ENCODE measurements at places on chromosomes 13 and 19.

DNA sequence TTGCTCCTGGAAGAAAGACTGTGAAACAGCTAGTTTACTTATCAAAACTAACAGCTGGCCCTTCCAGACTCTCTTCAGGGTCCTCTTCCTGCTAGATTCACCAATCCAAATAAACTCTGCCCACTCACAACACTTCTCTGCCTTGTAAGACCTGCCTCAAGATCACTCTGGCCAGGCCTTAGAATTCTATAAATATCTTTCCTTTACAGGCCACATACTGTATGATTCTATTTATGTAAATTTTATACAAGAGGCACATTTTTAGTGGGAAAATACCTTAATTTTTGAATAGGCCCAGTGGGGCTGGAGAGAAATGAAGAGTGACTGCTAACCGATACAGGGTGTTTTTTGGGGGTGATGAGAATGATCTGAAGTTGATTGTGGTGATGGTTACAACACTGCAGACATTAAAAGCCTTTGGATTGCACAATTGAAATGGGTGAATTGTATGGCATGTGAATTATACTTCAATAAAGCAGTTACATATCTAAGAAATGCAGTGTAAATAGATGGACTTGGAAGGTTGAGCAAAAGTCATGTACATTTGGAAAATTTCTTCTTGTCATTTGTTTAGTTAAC lies 141.8 kb downstream of the GPC5 start:
- peak overlapping the region; percentile 54 for H3K27ac ChIP-seq
- no peaks in the 10 kb centered on the region for H3K36me3 ChIP-seq
- no peaks in the 10 kb centered on the region for H3K27me3 ChIP-seq
- H3K4me3 ChIP-seq: no peak overlapping the region
- no peak for DNase-seq

GRCh38 chr13:64801768-64802167 lies 2428.4 kb downstream of the PCDH9 start:
- H3K27ac ChIP-seq: no peak overlapping the region
- H3K4me3 ChIP-seq: no peak overlapping the region
- no peak for DNase-seq
- no peaks in the 10 kb centered on the region for H3K27me3 ChIP-seq
- peaks cover 17% of the 10 kb centered on the region for H3K4me1 ChIP-seq
- H3K36me3 ChIP-seq: no peaks in the 10 kb centered on the region

DNA sequence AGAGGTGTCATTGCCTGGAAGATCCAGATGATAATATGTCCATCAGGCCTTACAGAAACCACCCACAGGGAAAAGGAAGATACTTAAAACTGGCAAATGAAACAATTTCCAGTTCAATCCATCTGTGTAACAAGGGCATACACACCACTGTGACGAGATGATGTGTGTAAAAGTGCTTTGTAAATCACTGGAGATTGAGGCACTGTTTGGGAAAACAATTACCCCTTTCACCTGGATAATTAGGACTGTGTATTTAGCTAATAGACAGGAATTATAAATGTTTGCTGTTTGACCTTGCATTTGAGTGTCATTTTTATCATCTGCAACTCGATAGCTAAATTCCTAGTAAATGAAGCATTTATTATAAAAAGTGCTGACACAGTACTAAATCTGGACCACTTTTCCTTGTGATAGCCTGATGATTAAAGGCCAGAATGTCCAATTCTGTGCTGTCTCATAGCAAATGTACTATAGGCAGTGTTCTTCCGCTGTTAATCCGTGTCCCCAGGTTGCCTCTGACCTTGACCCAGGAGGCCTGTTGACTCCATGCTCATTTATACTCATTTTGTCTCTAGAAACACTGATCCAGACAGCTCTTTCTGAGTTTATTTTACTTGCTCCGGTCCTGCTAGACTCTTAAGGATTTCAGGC lies 105.8 kb downstream of the LACC1 start:
- peaks cover 38% of the 10 kb centered on the region for H3K4me1 ChIP-seq
- H3K27me3 ChIP-seq: no peaks in the 10 kb centered on the region
- peak overlapping the region; percentile 33 for H3K27ac ChIP-seq
- DNase-seq: no peak
- H3K36me3 ChIP-seq: no peaks in the 10 kb centered on the region

DNA sequence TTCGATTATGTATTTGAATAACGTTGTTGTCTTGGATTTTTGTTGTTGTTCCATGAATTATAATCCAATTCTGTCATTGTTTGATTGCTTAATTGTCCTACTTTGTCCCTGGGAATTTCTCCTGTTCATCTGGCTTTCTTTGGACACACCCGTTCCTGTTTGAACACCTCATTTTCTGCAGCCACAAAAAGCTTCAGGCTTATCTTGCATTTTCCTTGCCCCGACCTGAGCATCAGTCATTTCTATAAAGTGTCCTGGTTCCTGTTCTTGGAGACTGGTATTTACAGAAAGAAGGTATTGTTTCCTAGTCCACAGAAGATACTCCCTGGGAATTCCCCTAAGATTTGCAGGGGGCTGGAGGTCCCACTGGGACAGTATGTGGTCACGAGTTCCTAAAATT lies 731.8 kb upstream of the ARGLU1 start:
- no peaks in the 10 kb centered on the region for H3K36me3 ChIP-seq
- H3K4me3 ChIP-seq: no peak overlapping the region
- no peak for DNase-seq
- no peaks in the 10 kb centered on the region for H3K27me3 ChIP-seq
- H3K4me1 ChIP-seq: no peaks in the 10 kb centered on the region
- H3K27ac ChIP-seq: no peak overlapping the region

DNA sequence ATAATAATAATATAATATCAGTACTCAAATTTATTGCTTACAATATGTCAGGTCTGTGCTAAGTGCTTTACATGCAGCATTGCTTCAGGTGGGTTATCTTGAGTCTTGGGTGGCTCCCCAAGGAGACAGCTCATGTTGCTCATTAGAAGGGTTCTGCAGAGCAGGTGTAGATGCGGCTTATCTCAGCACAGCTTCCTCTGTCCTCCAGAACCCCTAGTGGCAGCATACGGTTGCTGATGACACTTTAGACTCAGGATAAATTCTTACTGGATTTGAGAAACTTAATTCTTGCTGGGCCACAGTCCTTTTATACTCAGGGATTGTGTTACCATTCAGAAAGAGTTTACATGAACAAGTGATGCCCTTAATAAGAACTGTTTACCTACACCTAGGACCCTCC lies 8.9 kb downstream of the COG3 start:
- H3K27ac ChIP-seq: no peak overlapping the region
- peaks cover 19% of the 10 kb centered on the region for H3K36me3 ChIP-seq
- no peak for DNase-seq

- peak overlapping the region; percentile 39 for H3K4me3 ChIP-seq
- peaks cover 37% of the 10 kb centered on the region for H3K27me3 ChIP-seq
- DNase-seq: no peak
- peak overlapping the region; percentile 95 for H3K27ac ChIP-seq
- H3K36me3 ChIP-seq: peaks cover 5% of the 10 kb centered on the region
Observed at GRCh38 chr19:13091400-13092157, 11.1 kb downstream of the LYL1 start.

DNA sequence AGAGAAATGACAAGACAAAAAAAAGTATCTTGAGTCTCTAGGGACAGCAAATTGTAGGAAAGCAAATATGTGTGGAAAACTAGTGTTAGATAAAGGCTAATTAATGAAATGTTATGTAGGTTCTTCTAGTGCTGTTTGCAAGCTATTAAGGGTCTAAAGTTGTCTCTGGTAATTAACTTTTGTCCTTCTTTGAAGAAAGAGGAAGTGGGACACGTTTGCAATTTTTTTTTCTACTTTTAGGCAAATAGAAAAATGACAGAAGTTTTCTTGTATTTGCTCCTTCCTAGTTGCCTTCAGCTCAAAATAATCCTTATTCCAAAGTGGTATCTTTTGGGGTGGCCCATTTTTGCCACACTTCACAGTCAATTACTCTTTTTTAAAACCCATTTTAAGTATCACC lies 1877.7 kb upstream of the PRR20A start:
- H3K27me3 ChIP-seq: no peaks in the 10 kb centered on the region
- H3K4me3 ChIP-seq: no peak overlapping the region
- no peaks in the 10 kb centered on the region for H3K4me1 ChIP-seq
- no peaks in the 10 kb centered on the region for H3K36me3 ChIP-seq

DNA sequence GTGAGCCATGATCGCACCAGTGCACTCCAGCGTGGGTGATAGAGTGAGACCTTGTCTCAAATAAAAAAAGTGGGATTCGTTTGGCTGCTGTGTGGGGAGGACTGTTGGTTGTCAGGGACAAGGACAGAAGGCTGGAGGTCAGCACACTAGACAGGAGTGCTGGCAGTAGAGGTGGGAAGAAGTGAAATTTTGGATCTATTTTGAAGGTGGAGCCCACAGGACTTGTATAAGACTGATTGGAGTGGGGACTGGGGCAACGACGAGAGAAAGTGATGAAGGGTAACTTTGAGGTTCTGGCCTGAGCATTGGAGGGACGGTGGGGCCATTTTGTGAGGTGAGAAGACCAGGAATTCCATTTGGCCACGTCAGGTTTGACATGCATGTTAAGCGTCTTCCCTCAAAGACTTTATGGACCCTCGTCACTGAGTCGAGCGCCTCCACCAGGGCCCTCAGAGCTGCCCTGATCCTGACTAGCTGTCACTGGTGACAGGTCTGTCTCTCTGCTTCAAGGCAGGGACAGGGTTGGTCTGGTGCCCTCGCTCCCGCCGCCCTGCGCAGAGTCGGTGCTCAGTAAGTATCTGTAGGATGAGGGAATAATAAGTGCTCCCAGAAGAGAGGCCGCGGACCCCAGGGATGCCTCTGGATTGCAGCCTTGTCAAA lies 673 bp downstream of the CTU1 start:
- H3K36me3 ChIP-seq: peaks cover 8% of the 10 kb centered on the region
- peaks cover 6% of the 10 kb centered on the region for H3K27me3 ChIP-seq
- H3K4me1 ChIP-seq: peaks cover 15% of the 10 kb centered on the region

- no peak overlapping the region for H3K4me3 ChIP-seq
- H3K27ac ChIP-seq: peak overlapping the region; percentile 19
- no peaks in the 10 kb centered on the region for H3K27me3 ChIP-seq
- H3K36me3 ChIP-seq: no peaks in the 10 kb centered on the region
- DNase-seq: no peak
Observed at GRCh38 chr13:46621133-46621532, 68.2 kb downstream of the LRCH1 start.

GRCh38 chr19:33795370-33796163 lies 1.1 kb upstream of the KCTD15 start:
- peak overlapping the region; percentile 86 for H3K27ac ChIP-seq
- H3K4me3 ChIP-seq: peak overlapping the region; percentile 75
- DNase-seq: peak; percentile 88
- H3K27me3 ChIP-seq: peaks cover 8% of the 10 kb centered on the region

GRCh38 chr19:57665261-57665806 lies 3.4 kb upstream of the ZSCAN4 start:
- peak overlapping the region; percentile 80 for H3K4me3 ChIP-seq
- H3K4me1 ChIP-seq: peaks cover 7% of the 10 kb centered on the region
- no peak overlapping the region for H3K27ac ChIP-seq
- no peak for DNase-seq
- H3K36me3 ChIP-seq: no peaks in the 10 kb centered on the region
- H3K27me3 ChIP-seq: peaks cover 46% of the 10 kb centered on the region

- peaks cover 2% of the 10 kb centered on the region for H3K36me3 ChIP-seq
- no peak for DNase-seq
- no peaks in the 10 kb centered on the region for H3K4me1 ChIP-seq
- H3K4me3 ChIP-seq: no peak overlapping the region
Observed at GRCh38 chr13:58397596-58398387, 766.2 kb downstream of the PCDH17 start.

DNA sequence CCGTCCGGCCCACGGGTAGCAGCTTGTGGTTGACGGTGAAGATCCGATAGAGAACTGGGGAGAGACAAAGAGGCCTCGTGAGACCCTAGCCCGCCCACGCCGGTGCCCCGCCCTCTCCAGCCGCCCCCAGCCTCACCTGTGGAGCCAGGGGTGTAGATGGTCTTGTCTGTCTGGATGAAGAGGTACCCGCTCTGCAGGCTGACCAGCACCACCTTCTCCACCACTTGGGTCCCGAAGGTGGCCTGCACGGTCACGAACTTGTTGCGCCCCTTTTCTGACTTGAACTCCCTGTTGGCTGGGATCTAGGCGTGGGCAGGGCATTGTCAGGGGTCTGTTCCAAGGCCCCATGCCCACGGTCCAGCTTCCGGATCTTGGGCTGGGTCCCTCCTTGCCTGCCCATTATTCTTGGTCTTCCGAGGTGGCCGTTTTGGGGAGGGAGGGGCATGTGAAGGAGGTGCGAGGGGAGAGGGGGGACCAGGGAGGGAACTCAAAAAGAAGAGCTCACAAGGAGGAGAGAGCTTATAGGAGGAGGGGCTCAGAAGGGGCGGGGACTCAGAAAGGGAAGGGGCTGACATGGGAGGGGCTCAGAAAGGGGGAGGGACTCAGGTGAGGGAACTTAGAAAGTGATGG lies 2.2 kb downstream of the C3 start:
- DNase-seq: no peak
- peaks cover 17% of the 10 kb centered on the region for H3K4me1 ChIP-seq
- H3K27ac ChIP-seq: no peak overlapping the region
- peaks cover 11% of the 10 kb centered on the region for H3K27me3 ChIP-seq
- no peak overlapping the region for H3K4me3 ChIP-seq
- H3K36me3 ChIP-seq: no peaks in the 10 kb centered on the region

DNA sequence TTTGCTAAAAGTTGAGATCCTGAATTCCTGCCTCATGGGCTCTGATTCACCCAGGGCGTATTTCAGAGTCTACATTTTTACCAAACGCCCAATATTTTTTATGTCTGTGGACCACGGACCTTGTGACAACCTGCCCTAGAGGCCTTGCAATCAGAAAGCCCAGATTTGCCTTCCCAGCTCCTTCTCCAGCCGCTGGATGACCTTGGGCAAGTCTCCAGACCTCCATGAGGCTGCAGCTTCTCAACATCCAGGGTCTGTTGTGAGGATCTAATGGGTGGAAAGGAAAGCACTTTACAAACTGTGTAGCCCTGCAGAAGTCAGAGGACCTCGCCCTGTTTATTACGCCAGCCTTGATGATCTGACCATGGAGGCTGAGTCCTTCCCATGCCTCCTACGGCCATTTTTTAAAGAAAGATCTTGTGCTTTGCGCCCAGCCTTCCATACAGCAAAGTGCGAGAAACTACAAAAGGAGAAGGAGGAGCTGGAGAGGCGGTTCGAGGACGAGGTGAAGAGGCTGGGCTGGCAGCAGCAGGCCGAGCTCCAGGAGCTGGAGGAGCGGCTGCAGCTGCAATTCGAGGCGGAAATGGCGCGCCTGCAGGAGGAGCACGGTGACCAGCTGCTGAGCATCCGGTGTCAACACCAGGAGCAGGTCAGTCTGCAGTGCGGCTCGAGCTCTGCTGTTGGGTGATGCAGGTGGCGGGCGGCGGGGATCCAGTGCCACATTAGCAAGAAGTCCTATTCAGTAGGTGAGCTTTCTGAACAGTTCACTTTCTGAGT lies 115.6 kb downstream of the SLC7A1 start:
- no peak overlapping the region for H3K27ac ChIP-seq
- H3K4me3 ChIP-seq: no peak overlapping the region
- no peaks in the 10 kb centered on the region for H3K36me3 ChIP-seq
- no peak for DNase-seq

GRCh38 chr19:6768236-6768785 lies 1.1 kb upstream of the SH2D3A start:
- peak overlapping the region; percentile 12 for H3K27ac ChIP-seq
- H3K27me3 ChIP-seq: peaks cover 28% of the 10 kb centered on the region
- H3K36me3 ChIP-seq: no peaks in the 10 kb centered on the region
- no peak for DNase-seq

- peak overlapping the region; percentile 89 for H3K27ac ChIP-seq
- H3K4me1 ChIP-seq: peaks cover 69% of the 10 kb centered on the region
- H3K4me3 ChIP-seq: peak overlapping the region; percentile 23
- DNase-seq: no peak
- no peaks in the 10 kb centered on the region for H3K27me3 ChIP-seq
Observed at GRCh38 chr13:23467048-23467931, 33.8 kb upstream of the SACS start.

GRCh38 chr13:29868581-29868980 lies 18.2 kb upstream of the UBL3 start:
- H3K4me1 ChIP-seq: no peaks in the 10 kb centered on the region
- H3K27ac ChIP-seq: no peak overlapping the region
- no peaks in the 10 kb centered on the region for H3K36me3 ChIP-seq
